Activated T-cell treated with anti-CD3 and anti-CD28 coated beads, Interleukin-2, amount 50 U/mL, for 1 hour (primary cell): ENCODE measurements at places on chromosomes 11 and 22.

- DNase-seq: no peak
Measured at GRCh38 chr22:19231986-19232385, 53.5 kb upstream of the SLC25A1 start.

GRCh38 chr22:42548597-42549330, 5.0 kb upstream of the SERHL2 start:
- DNase-seq: no peak

- no peak for DNase-seq
Measured at GRCh38 chr11:61925736-61926135, 8.4 kb upstream of the RAB3IL1 start.

GRCh38 chr11:95088946-95089619, 563 bp upstream of the ENDOD1 start:
- no peak for DNase-seq
